Left renal pelvis (tissue), 4 donors: ENCODE measurements at places on chromosomes 6 and 20.

- no peak for DNase-seq
These were observed 83.3 kb downstream of the SOD2 start for GRCh38 chr6:159609652-159610178.

- DNase-seq = no peak
These were observed 579.6 kb upstream of the MAP3K7 start for GRCh38 chr6:91166271-91167046.

GRCh38 chr20:48904566-48905296, 16.8 kb upstream of the ARFGEF2 start:
- no peak for DNase-seq

GRCh38 chr6:135052939-135053338, 1.7 kb downstream of the HBS1L start:
- DNase-seq = no peak

- DNase-seq = no peak
These were observed 70.3 kb downstream of the NKAIN2 start for GRCh38 chr6:123873974-123874373.

DNA sequence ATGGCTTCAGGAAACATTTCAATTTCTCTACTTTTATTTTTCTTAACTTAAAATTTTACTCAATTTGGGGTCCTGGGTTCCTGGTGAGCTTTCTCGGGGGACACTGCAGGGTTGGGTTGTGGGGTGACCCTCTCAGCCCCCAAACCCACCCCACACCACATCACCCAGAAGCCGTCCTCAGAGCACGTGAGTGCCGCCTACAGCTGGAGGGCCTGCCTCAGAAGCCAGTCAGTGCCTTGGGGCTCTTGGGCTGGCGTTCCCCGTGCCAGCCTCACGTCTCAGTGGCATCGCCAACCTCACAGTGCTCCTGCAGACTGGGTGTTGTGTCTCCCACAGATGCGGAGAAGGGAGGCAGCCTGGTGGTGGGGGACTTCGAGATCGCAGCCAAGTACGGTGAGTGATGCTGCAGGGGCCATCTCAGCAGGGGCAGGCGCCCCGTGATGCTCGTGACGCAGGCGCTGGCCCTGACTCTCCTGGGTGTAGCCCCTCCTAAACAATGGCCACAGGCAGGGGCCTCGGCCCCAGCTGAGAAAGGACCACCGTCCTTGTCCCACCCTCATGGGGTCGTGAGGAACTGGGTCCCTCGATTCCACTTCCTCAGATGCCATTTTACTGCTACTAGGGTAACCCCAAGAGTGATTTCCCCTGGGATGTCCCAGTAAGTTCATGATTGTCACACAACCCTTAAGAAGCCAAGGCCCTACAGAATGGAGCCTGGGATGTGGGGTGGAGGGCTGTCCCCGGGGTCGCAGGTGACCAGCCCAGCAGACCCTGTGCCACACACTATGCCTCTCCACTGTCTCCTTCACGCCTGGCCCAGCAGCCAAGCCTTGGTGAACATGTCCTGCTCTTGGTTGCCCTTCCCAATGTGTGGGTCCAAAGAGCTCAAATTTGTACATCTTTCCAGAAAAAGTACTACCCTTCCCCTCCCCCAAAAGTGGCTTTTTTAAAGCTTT, 23.8 kb upstream of the PYGB start:
- DNase-seq = no peak

DNA sequence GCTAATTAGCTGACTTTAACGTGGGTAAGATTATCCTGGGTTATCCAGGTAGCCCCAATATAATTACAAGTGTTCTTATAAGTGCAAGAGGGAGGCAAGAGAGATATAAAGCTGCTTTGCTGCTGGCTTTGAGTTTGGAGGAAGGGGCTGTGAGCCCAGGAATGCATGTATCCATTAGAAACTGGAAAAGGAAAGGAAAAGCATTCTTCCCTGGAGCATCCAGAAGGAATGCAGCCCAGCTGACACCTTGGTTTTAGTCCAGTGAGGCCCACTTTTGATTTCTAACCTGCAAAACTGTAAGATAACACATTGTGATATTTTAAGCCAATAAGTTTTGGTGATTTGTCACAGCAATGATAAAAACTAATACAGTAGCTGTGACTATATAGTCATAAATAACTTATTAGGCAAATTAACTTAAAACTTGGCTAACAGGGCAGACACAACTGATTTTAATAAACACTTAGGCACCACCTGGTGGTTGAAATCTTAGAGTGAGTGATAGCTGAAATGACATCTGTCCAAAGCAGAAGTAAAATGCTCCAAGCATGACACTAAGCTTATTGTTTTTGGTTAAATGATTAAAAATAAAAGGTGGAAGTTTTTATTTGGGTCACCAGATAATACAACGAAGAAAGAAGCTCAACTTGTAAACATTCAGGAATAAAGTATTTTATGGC, 35.6 kb downstream of the ADGRF4 start:
- DNase-seq = no peak

DNA sequence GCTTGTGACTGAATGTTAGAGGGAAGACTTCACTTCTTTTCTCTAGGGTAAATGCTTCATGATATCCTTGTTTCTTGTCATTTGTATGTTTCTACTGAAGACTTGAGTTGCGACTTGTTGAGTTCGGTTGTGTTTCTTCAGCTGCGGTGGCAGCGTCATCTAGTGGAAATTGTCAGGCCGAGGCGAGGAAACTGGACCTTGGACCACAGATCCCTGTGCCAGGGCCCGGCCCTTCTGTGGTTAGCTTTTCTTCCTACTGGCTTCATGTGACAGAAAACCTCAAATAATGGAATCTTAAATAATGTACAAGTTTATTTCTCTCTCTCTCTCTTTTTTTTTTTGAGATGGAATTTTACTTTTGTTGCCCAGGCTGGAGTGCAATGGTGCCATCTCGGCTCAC, 12.4 kb downstream of the MTHFD1L start:
- no peak for DNase-seq

DNA sequence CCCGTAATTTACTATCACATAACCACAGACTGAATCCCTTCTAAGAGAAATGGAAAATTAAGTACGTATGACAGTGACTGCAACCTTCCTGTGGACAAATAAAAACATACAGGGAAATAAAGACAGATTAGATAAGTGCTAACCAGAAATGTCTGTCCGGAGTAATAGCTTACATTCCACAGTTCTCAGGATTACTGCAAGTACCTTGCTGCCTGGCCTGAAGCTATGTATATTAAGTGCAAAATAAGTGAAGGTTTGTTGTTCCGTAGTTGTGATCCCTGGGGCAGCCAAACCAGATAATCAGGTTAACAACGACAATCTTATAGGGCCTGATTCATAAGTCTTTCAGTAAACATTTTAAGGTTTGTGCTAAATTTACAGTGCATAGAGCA, 2.8 kb downstream of the NEDD9 start:
- DNase-seq = no peak

- DNase-seq = no peak
These were observed 40.5 kb downstream of the HLA-F start for GRCh38 chr6:29763491-29764289.

DNA sequence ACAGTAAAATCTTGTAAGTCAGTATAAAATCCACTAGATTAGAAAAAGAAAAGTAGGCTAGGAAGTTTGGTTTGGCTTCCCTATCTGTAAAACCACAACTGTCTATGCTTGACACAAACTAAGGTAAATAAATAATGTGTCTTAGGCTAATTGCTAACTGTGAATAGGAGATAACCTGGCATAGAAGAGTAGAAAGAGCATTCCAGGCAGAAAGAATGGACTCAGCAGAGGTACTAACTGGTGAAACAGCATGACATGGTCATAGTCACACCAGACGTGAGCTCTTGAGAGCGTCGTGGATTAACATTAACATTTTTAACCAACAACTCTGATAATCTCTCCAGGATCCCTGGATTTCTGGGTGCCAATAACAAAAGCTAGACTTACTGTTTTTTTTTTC, 8.7 kb upstream of the WTAP start:
- DNase-seq = no peak

DNA sequence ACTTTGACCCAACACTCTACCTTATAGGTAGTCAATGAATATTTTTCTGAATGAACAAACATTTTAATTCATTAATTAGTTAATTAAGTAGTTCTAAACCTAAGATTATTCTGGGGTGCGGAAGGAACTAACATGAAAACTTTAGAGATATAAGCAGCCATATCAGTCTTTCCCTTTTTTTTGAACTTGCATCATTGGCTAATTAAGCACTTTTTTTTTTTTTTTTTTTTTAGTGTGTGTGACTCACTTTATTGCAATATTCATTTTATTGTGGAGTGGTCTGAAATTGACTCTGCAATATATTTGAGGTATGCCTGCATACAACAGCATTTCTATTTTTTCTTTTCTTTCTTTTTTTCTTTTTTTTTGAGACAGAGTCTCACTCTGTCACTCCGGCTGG, 21.8 kb upstream of the AMD1 start:
- DNase-seq = no peak

DNA sequence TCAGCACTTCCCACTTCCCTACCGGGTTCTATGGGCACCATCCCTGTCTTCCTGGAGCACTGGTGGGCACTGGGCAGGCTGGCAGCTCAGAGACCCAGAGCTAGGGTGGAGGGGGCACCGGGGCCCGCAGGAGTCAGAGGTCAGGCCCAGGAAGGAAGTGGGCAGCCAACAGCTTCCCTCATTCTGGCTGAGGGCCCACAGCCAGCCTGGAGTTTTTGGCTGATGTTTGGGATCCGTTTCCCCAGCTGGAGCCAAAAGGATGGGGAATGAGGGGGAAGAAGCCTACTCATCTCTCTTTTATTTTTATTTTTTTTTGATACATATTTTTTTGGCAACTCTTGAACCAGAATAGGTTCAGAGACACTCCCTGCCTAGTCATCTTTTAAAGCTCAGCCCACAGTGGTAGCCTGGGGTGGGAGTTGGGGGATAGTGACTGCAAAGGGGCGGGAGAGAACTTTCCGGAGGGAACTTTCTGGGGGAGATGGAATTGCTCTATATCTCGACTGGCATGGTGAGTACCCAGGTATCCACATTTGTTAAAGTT, 54.2 kb upstream of the MLN start:
- no peak for DNase-seq

GRCh38 chr6:167146977-167147376, 10.8 kb downstream of the GPR31 start:
- no peak for DNase-seq

DNA sequence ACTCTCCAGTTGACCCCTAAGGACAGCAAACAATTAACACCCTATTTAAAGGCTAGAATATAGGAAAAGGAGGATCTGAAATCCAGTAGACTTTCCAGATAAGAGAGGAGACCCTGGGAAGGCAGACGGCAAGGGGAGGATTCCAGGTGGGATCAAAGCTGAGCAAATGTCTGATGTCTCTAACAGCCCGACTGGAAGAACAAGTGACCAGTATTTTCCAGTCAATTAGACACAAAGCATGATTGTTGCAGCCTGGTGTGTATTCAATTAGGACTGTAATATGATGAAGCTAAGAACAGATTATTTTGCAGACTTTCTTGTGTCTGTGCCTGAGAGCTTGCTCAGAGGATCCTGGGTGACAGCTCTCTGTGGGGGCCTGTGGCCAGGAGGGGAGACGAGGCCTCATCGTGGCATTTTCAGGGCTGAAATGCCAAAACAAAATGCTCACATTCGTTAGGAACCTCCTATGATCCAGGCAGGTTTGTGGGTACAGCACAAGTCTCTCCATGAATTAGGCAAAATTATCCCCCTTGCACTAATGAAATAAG, 471.8 kb upstream of the AGPAT4 start:
- DNase-seq = no peak

DNA sequence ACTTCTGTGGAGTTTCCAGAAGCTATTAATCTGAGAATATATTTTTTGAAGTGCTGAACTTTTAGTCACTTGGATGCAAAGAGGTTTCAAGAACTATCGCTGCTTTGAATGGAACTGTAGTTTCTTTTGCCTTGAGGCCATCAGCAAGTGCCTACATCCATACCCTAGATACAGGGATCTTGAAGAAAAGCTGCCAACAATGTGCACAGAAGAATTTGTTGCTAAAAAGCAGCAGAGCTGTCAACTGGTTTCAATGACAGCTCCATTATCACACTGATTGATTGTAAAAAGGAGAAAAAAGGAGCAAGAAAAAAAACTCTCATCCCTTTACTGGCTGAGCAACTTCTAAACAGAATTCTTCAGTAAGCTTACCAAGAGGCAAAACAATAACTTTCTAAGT, 251.0 kb upstream of the NRSN1 start:
- DNase-seq = no peak

DNA sequence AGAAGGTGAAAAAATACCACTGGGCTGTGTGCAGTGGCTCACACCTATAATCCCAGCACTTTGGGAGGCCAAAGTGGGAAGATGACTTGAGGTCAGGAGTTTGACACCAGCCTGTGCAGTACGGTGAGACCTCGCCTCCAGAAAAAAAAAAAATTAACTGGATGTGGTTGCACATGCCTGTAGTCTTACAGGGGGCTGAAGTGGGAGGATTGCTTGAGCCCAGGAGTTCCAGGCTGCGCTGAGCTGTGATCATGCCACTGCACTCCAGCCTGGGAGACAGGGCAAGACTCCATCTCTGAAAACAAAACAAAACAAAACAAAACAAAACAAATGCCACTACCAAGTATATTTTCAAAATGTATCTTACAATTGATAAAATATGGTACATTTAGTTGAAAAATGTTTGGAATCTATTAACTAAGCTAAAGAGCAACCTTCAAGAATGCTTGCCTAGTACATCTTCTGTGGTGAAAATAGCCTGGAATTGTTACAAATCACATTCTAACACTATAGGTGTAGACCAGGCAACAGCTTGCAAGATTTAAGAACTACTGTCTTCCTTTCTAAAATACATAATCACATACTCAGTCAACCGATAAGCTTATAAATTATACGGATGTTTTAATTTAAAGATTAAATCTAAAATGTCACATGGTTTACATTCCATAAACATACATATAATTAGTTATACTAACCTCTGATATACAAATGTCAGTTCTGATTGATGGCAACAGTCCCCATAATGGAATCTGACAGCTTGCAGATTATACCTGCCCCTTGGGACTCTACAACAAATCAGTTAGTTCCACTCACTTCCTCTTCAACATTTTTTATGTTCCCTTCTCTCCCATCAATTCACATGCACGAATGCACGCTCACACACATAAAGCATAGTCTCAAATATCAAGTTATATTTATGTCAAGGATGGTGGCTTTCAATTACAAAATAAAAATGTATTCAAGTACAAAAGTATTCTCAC, 150.8 kb downstream of the ASCC3 start:
- no peak for DNase-seq

DNA sequence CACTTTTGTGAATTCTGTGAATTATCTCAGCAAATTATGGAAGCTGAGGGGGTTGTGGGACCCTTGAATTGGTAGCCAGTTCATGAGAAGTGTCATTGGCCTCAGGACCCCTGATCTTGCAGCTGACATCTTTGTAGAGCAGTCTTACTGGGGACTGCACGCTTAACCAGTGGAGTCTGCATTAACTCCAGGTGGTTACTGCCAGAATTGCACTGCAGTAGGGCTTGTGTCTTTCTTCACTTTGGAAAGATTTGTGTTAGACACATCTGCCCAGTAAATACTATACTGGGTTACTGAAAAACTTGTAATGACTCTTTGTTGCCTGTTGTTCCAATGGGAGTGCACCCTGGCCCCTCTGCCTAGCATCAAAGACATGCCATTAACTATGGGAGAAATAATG, 21.2 kb upstream of the CDKN1A start:
- no peak for DNase-seq
